ENCODE measurements at places on chromosomes 3 and 15.

DNA sequence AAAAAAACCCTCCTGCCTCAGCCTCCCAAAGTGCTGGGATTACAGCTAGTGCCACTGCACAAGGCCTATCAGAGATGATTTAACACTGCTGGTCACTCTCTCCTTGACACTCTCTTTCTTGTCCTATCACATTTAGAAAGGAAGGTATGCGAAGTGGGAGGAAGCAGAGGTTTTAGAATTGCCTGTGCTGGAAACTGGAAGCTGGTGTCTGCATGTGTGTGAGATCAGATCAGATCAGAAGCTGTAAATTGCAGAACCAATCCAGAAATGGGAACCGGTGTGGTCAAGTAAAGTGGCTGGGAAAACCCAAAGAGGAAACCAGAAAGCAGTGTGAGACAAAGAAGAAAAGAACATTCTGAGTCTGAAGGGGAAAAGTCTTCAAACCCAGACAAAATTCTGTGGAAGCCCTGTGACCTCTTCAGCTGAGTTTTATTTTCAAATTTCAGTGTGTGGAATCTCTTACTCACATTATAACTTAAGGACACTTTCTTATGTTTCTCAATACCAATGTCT, 2.8 kb downstream of the EFHB start:
- DNase-seq: no peak

GRCh38 chr15:69066007-69066995, 51.8 kb downstream of the NOX5 start:
- DNase-seq: no peak

DNA sequence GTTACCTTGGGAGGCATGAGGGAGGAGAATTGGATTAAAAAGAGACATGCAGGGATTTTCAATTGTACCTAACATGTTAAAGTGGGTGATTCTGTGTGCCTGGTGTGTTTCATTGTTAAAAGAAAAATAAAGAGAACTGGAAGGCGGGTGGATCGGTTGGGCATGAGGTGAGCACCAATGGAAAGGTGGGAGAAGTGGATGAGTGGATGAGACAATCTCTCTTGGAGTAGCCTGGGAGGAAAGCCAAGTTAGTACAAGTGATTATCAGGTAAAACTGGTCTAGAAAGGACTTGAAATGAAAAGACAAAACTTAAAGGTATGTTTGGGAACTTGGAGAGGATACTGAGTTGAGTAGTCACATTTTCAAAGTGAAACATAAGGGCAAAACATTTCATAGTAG, 12.1 kb downstream of the VEPH1 start:
- DNase-seq: no peak

- DNase-seq: no peak
Measured at GRCh38 chr3:71397046-71397445, 186.5 kb downstream of the FOXP1 start.

- DNase-seq: no peak
Measured at GRCh38 chr15:92719021-92719420, 63.4 kb upstream of the FAM174B start.

DNA sequence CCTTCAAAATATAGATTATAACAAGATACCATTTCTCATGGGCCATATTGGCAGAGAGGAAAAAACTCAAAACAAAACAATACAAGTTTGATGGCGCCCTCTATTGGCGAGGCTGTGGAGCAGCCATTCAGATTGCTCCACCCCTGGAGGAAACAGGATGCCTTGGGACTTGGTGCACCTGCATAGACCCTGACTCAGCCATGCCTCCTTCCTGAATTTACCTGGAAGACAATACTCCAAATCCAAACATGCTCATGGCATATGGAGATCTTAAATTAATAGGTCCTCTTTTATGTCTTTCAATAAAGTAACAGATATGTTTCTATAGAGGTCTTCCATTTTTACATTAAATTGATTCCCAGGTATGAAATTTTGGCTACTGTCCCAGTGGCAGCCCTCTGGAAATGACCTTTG, 90.0 kb downstream of the APBA2 start:
- DNase-seq: peak; percentile 61

DNA sequence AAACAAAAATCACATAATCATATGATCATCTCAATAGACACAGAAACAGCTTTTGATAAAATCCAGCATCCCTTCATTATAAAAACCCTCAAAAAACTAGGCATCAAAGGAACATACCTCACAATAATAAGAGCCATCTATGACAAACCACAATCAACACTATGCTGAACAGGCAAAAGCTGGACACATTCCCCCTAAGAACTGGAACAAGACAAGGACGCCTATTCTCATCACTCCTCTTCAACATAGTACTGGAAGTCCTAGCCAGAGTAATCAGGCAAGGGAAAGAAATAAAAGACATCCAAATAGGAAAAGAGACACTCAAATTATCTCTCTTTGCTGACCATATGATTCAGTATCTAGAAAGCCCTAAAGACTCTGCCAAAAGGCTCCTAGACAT, 54.9 kb upstream of the SLC12A8 start:
- no peak for DNase-seq

DNA sequence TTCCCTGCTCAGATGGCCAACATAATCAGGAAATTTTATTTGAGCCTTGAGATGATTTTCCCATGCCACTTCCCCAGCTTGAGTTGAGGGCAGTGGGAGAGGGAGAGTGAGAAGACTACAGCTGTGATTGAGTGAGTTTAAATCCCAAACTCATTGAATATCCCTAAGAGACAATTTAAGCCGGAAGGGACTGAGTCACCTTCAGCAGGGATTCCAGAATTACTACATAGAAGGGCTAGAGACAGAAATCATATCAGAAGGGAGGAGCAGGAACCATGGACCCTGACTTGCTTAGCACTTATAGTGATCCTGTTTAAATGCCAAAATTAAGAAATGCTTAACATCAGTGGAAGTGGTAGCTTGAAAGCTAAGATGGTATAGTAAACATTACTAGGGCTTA, 312.2 kb upstream of the SLCO3A1 start:
- no peak for DNase-seq

- DNase-seq: no peak
Measured at GRCh38 chr3:160162440-160162839, 62.8 kb upstream of the C3orf80 start.

GRCh38 chr3:183745300-183746098, 47.9 kb downstream of the YEATS2 start:
- DNase-seq: peak; percentile 22

DNA sequence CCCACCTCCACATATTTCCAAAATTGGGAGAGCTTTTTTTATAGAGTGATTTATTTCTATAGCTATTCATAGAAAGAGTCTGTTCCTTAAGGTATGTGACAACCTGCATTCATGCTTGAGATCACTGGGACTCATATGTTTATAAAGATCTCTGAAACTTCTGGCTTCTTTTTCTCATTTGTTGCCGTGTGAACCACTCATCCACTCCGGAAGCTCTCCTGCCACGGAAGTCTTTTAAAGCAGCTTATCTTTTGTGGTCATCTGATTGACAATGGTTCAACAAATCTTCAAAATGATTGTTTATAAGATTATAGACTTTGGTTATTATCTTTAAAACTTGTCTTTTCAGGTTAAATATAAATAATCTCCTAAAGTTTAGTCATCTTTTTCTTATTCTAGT, 260.5 kb downstream of the C3orf38 start:
- DNase-seq: no peak

- no peak for DNase-seq
Measured at GRCh38 chr3:171752329-171752728, 58.0 kb downstream of the PLD1 start.

DNA sequence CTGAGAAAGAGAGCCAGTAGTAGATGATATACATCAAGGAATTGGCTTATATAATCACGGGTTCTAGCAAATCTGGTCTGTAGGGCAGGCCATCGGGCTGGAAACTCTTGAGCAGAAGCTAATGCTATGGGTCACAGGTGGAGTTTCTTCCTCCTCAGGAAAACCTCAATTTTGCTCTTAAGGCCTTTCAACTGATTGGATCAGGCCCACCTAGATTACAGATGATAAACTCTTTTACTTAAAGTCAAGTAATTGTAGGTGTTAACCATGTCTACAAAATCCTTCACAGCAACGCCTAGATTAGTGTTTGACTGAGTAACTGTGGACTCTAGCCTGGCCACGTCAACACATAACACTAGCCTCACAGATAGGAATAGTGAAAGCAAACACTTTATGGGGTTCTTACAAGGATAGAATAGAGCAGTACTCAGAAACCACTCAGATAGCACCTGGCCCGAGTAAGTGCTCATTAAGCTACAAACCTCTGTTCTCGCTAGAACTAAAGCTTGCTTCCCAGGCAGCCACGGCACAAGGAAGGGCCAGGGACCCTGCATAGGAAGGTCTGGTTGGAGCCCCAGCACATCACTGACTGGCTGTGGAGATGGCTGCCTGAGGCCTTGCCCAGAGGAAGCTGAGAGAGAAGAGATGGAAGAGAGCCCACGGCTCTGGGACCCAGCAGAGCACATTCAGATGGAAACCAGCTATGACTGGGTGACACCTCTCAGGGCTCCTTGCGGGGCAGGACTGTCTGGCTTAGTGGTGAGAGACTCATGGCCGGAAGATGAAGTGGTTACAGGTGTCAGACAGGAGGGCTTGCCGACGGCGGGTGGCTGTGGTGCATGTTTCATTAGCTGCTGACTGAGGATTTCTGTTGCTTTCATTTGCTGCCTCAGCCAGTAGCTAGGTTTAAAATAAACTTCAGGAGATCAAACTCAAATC, 202.5 kb upstream of the TLE3 start:
- no peak for DNase-seq

GRCh38 chr3:172339892-172340291, 108.4 kb downstream of the GHSR start:
- no peak for DNase-seq

DNA sequence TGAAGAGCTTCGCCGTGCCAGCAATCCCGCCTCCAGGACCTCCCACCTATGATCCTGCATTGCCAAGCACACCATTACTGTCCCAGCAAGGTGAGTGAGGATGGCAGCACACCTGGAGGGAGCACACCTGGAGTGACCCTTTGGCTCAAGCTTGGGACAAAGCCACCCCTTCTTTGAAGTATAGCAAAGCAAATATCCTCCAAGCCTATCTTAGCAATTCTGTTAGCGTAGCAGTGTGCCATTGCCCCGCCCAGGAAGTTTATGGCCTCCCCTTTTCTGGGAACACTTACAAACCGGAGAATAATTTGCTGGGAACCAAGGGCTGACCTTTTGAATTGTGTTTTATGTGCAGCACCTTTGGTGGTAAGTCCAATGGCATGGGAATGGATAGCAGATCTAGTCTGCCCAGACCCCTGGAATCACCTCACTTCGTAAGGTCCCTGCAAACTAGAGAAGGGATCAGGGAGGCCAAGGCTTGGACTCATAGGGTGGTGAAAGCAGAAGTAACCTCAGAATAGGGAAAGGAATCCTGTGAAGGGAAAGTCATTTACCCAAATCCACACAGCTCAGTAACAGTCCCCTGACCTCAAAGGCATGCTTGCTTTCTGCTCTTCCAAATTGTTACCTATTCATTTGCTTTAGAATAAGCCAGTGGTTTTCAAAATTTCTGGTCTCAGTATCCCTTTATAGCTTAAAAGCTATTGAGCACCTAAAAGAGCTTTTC, 70.1 kb downstream of the HCN4 start:
- no peak for DNase-seq

- DNase-seq: peak; percentile 66
Measured at GRCh38 chr15:39267685-39268084, 313.2 kb upstream of the THBS1 start.

GRCh38 chr15:71921191-71921590, 110.8 kb downstream of the NR2E3 start:
- no peak for DNase-seq

- no peak for DNase-seq
Measured at GRCh38 chr3:113625834-113626233, 70.6 kb downstream of the USF3 start.

DNA sequence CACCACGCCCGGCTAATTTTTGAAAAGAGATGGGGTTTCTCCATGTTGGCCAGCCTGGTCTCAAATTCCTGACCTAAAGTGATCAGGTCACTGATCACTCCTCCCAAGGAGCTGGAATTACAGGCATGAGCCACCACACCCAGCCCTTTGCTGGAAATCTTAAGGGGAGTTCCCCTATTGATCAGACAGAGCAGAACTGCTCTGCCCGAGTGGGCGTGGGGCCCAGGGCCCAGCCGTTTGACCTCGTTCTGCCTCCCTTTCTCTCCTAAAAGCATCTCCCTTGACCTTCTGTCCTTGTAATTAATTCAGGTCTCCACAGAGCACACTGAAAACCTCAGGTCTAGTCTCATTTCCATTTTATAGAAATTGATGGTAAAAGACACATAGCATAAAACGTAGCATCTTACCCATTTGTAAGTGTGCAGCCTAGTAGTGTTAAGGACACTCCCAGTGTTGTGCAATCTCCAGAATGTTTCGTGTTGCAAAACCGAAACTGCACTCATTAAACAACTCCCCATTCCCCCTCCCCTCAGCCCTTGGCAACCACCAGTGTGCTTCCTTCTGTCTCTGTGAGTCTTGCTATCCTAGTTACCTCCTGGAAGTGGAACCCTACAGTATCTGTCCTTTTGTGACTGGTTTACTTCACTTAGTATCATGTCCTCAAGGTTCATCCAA, 89.3 kb downstream of the SLCO3A1 start:
- peak; percentile 19 for DNase-seq

Data from brain microvascular endothelial cell (primary cell).